Thoracic aorta (tissue), 2 donors: ENCODE measurements at places on chromosomes 7 and 10. TPM values are rescaled to one million over a fixed set of nuclear protein-coding genes. Genes with fewer than 3 reads are reported as not detected.
A peak's percentile ranks its signal among the peaks of the same experiment; 100 is the strongest.

GRCh38 chr7:36096460-36097095 is 56.5 kb upstream of the EEPD1 start:
- DNase-seq, result no peak

DNA sequence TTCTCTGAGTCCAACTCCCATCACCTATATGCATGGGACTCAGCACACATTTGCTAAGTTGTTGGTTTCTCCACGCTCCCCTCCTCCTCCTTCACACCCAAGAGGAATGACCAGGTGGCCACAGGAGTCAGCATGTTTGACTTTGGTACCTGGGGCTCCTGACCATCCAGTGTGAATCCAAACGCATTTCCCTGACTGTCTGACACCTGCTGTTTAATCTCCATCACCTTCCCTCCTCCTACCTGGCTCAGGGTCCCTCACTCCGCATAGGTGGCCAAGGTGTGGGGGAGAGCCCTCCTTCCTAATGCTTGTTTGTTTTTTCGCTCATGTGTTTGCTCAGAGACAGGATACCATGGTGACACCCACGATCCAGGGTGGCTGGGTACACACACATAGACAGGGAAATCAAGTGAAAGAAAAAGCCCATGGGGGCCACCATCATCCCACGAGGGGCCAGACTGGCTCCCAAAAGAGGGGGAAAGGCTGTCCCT is 194.9 kb downstream of the KCNMA1 start:
- no peak for DNase-seq

GRCh38 chr7:116340943-116341907 is 130.9 kb downstream of the TES start:
- no peak for DNase-seq

GRCh38 chr7:157347217-157347904 is 10.6 kb downstream of the DNAJB6 start:
- peak; percentile 38 for DNase-seq

TCAF2 gene
- 2.2 TPM for total RNA-seq

NUP205 gene
- total RNA-seq, result 28.3 TPM

BAMBI gene
- total RNA-seq, result 24.8 TPM
